Stimulated activated CD4-positive, alpha-beta T cell treated with anti-CD3 and anti-CD28 coated beads, Interleukin-1b, Interleukin-23, amount 100 ng/mL, for 4 hours (primary cell): ENCODE measurements at places on chromosomes 12 and 14.

DNA sequence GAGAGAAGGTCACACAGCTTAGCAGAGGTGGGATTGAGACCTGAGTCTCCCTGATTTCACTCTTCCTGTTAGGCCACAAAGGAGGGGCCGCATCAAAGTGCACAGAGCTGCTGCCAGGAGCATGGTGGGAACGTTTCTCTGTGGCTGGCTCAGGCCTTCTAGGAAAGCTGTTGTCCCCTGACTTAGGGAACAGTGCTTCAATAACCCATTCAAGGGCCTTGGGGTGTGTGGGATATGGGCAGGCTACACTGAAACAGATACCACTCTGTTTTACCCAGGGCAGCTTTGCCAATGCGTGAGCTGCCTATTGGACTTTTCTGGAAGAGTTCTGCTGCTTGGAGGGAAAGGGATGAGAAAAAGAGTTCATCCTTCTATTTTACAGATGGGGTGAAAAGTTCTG is 110.0 kb downstream of the ADCK1 start:
- DNase-seq = no peak

DNA sequence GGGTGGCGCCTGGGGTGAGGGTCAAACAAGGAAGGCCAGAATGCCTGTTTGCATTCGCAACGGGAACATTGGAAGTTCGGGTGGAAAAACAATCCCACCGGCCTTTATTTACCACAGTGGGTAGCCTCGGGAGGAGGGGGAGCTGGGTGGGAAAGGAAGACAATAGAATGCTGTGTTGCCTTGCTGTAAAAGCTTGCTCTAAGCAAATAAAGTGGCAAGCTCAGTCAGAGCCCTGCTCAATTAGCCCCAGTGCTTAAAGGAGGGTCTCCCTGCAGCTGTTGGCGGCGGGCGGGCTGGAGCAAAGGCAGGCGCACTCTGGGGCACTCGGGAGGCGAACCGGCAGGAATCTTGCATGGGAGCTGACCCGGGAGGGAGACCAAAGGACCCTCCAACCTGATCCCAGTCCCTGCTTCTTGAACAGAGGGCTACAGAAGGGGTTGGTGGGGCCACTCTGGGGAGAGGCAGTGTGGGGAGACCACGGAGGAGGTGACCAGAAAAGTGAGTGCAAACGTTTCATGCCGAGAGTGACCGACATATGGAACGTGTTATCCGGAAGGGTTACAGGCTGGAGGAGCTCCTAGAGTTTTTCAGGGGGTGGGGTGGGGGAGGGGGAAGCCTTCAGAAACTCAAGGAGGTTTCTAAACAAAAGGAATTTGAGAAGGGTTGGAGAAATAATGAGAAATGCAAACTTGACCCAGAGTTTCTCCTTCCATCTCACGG is 48.5 kb downstream of the NTF3 start:
- no peak for DNase-seq

DNA sequence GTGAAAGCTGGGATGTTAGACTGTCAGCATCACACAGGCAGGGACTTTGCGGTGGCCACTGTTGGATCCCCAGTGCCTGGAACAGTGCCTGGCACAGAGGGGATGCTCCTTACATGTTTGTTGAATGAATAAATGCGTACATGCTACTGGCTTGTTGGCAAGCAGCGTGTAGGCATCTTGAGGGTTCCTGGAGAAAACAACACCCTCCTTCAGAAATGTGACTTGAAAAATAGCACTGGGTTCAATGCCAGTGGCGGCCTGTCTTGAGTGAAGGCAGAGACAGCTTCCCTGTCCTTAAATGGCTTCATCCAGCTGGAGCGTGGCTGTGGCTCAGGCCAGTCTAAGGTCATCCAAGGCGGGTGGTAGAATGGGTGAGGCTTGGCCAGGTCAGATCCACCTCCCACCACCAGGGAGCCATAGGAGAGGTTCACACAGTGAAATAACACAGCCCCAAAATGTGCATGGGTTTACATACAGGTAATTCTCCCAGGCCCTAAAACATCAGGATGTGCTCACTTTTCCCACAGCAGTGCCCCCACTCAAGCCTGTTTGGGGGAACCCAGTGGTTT is 171.4 kb downstream of the PHETA1 start:
- no peak for DNase-seq

DNA sequence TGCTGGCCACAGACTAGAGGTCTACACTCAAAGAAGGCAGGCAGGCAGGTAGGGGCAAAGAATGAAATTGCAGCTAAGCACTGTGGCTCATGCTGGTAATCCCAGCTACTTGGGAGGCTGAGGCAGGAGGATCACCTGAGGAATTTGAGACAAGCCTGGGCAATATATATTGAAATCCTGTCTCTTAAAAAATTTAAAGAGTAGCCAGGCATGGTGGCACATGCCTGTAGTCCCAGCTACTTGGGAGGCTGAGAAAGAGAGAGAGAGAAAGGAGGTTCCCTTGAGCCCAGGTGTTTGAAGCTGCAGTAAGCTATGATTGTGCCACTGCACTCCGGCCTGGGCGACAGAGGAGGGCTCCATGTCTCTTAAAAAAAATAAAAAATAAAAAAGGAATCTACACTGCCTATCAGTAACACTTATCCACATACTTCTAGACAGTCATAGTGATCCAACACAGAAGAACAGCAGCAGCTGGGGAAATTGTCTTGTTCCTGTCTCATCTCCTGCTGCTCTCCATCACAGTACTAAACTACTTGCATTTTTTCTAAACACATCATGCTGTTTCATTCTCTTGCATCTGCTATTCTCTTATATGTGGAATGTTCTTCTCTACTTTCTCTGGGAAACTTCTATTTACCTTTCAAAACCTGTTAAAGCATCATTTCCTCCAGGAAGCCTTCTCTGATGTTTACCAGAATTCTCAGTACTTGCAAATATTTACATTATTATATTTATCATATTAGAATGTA is 57.2 kb downstream of the ATF7 start:
- DNase-seq = no peak

- DNase-seq = no peak
These were observed 47.1 kb downstream of the CCDC60 start for GRCh38 chr12:119381471-119382235.

GRCh38 chr14:44438221-44438620 is 68.9 kb downstream of the FSCB start:
- DNase-seq = no peak

DNA sequence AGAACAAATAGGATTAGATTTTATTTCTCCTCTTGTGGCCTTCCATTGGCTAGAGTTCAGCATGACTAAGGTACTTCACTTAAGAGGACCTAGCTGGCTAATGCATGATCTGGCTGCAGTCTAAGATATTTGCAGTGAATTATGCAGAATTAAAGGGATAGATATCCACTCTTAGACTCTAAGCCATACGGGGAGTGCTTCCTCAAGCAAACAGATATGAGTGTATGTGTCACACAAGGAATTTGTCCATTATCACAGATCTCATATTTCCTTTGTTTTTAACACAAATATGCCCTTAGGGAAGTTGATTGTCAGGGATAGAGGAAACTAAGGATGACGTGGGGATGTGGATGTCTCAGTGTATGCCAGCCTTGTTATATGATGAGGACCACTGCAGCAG is 88.1 kb upstream of the DHRS4 start:
- DNase-seq = no peak

DNA sequence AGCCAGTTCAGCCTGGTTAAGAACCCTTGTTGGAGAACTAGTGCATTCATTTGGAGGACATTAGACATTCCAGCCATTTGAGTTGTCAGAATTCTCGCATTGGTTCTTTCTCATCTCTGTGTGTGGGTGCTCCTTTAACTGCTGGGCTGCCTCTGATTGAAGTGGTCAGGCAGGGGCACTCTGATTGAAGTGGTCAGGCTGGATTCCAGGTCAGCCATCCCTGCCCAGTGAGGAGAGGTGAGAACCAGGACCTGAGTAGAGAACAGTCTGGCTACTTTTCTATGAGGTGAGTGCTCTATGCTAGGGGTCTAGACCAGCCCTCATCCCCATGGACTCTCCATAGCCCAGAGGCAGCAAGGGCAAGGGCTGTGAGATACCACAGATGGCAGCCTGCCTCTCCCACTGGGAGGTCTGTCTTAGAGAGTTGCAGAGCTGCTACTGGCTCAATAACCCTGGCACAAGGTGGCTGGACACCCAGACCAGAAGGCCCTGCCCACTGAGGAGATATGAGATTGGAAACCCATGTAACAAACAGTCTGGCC is 691.6 kb downstream of the TMTC2 start:
- no peak for DNase-seq

GRCh38 chr14:24766434-24766833 is 132.4 kb upstream of the GZMB start:
- DNase-seq = no peak

- no peak for DNase-seq
These were observed 29.9 kb downstream of the PPFIBP1 start for GRCh38 chr12:27553941-27554340.

- no peak for DNase-seq
These were observed 61.4 kb downstream of the POLR3B start for GRCh38 chr12:106418970-106419369.

- no peak for DNase-seq
These were observed 227.2 kb downstream of the DACT1 start for GRCh38 chr14:58864751-58865513.

DNA sequence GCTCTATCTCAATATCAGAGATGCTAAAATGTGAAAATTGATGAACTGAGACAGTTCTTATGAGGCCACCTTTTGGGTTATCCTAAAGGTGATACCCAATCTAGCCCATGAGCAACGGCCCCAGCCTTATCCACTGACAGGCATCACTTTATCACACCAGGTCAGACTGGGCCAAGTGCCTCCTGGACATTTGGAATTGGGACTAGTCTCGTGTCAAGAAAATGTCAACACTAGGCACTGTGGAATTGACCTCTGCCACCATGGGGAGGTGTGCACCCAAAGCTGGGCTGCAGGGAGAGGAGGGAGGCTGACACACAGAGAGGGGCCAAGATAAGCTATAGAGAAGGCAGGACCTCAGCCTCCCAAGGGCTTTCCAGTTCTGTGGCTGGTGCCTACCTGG is 78.5 kb upstream of the ZFP36L1 start:
- no peak for DNase-seq

DNA sequence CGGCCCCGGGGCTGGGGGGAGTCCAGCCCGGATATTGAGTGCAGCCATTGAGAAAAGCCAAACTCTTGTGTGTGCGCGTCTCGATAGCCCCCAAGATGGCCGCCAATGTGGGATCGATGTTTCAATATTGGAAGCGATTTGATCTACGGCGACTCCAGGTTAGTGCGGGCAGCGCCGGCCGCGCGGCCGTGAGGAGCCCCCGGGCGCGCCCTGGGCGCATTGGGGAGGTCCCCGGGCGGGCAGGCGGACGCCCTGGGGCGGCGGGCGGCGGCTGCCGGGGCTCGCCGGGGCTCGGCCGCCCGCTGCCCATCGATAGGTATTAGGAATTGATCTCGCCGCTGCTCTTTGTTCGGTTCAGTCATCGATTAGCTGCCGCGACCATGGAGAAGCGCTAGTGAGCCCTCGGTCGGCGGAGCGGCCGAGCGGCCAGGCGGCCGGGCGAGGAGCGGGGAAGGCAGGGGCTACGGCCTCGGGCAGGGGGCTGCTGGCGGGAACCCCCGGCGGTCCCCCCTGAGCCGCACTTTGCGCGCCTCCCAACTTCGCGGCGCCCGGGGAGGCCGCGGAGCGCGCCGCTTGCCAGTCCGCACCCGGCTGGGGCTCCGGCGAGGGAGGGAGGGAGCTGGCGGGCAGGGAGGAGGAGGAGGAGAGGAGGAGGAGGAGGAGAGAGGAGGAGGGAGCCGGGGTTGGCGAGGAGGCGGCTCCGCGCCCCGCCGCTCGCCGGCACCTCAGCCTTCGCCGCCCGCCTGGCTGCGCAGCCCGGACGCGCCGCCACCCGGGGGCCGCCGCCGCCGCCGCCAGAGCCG is 113.9 kb upstream of the MYL2 start:
- DNase-seq = no peak

GRCh38 chr12:60630796-60631195 is 1035.0 kb downstream of the SLC16A7 start:
- DNase-seq = no peak

GRCh38 chr12:14618983-14619382 is 51.3 kb upstream of the PLBD1 start:
- DNase-seq = no peak

DNA sequence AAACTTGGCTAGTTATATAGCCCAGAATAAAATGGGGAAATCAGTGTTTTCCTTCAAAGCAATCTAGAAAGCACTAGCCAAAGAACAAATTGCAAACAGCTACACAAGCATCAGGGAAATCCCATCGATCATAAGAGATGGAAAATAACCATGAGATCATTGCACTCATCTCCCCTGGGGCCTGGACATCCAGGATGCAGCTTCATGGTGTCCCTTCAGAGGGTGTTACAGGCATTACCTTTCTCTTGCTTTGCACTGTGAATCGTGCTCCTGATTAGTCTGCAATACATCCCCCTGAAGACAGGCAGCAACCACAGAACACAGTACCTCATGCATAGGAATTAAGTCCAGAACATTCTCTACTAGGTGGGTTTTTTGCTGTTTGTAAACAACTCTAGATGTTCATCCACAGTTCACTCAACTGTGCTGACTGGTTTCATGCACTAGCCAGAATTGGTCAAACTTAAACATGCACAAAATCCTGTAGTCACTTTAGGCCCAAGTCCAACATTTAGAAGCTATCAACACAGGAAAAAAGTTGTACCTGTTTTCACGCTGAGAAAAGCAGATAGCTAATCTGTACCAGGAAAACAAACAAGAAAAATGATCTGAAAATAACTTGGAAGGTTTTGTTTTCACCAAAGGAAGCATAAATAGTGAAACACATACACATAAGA is 120.1 kb downstream of the ZFP36L1 start:
- DNase-seq = no peak

- DNase-seq = no peak
These were observed 72.2 kb upstream of the PLEKHG3 start for GRCh38 chr14:64632056-64632455.

GRCh38 chr12:66629138-66629870 is 49.6 kb downstream of the GRIP1 start:
- no peak for DNase-seq

GRCh38 chr12:64395739-64396138 is 5.2 kb upstream of the C12orf56 start:
- no peak for DNase-seq

DNA sequence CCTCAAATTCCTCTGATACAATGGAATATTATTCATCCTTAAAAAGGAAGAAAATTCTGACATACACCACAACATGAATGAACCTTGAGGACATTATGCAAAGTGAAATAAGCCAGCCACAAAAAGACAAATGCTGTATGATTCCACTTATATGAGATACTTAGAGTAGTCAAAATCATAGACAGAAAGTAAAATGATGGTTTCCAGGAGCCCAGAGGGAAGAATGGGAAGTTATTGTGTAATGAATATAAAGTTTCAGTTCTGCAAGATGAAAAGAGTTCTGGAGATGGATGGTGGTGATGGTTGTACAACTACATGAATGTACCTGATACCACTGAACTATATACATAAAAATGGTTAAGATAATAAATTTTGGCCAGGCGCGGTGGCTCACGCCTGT is 18.3 kb downstream of the VWF start:
- DNase-seq = no peak
